ENCODE measurements at places on chromosomes 5 and 9. TPM values are rescaled to one million over a fixed set of nuclear protein-coding genes. Genes with fewer than 3 reads are reported as not detected.

Gene AIF1L
- total RNA-seq, result not detected

- no peak for DNase-seq
These were observed 209.3 kb downstream of the PALM2AKAP2 start for GRCh38 chr9:109989296-109989695.

Gene PCDHGC5
- not detected for total RNA-seq

GRCh38 chr9:86723346-86723745 is 224.0 kb downstream of the GAS1 start:
- DNase-seq, result no peak
